WERI-Rb-1 (cell line): ENCODE measurements at places on chromosomes 5 and 9.

- no peak for DNase-seq
Observed at GRCh38 chr5:79806741-79807140, 117.1 kb downstream of the CMYA5 start.

- DNase-seq, result no peak
Observed at GRCh38 chr9:109381011-109381729, 60.3 kb upstream of the EPB41L4B start.

GRCh38 chr5:172175263-172175719, 12.7 kb downstream of the STK10 start:
- DNase-seq, result no peak

DNA sequence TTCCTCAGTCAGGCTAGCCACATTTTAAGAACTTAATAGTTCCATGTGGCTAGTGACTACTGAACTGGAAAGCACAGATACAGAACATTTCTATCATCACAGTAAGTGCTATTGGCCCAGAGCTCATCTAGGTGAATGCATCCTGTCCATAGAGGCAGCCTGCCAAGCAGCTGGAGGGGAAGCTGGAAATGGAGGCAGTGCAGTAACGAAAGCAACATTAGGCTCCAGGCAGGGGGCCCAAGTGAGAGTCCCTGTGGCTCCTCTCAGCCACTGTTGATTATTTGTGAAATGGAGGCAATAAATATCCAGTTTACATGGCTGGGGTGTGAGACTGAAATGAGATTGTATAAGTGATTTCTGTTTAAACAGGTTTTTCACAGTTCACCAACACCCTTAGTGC, 227.2 kb upstream of the KLF9 start:
- no peak for DNase-seq

DNA sequence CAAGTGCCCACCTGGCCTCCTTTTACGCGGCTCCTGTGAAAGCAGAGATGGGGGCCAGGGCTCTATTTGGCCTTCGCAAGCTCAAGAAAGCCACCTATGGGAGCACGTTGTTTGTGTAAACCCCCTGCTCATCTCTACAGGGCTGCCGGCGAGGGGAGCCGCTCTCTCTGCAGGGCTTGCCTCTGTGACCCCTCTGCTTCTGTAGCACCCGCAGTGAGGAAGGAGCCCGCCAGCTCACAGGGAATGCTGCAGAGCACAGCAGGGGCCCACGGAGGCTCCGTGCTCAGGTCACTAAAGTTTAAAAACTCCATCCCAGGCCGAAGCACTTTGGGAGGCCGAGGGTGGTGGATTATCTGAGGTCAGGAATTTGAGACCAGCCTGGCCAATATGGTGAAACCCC, 376.8 kb downstream of the IRX2 start:
- no peak for DNase-seq

GRCh38 chr5:144194144-144194543, 23.5 kb downstream of the KCTD16 start:
- no peak for DNase-seq

DNA sequence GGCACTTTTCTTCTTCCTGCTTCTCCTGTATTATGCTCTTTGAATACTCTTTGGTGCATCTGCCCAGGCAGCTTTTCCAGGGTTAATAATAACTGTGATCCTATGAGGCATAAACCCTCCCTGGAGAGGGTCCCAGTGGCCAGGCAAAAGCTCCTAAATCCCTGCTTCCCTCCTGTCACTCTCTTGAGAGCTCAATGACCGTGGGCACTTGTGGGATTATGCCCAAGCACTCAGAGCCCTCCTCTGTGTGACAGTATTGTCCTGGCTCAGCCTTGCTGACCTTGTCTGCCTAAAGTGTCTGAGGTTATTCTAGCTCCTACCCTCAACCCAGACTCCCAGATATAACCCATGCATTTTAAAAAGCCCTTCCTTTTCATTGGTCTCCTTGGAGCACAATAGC, 51.9 kb downstream of the GALNT10 start:
- peak; percentile 64 for DNase-seq

GRCh38 chr9:89593727-89594427, 10.9 kb upstream of the GADD45G start:
- peak; percentile 78 for DNase-seq

- no peak for DNase-seq
Observed at GRCh38 chr9:75869236-75869635, 21.2 kb upstream of the PCSK5 start.

DNA sequence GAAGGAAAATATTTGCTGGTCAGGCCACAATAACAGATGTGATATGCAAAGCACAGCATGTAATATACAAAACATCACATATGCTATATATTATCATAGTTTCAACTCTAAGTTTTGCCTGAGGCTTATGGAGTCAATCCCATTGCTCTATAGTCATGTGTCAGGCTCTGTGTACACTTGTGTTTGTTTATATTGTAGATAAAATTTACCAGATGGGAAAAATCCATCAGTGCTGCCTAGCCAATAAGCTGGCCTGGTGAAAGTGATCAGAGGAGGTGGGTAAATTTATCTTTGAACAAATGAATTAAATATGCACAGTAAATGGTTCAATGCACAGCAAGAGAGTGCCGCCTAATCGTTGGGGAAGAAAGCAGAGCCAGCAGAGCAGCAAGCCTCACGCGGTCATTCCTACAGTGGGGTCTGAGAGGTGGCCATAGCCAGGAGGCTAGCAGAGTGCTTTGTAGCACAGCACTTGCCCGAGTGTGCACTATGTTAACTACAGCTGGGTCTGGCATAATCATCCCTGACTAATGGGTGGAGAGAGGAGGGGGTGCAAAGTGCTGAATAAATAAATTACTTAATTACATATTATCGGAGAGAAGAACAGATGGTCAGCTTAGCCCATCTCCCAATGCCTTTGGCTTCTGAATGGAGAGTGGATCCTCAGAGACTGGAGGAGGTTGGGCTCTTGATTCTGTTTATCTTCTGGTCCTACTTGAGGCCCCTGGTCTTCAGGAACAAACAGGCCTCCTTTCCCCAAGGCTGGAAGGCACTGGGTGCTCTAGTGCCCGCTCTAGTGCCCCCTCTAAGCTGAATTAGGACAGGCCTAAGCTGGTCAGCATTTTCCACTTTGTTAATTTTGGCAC, 153.5 kb downstream of the MAT2B start:
- DNase-seq, result peak; percentile 73

- DNase-seq, result peak; percentile 43
Observed at GRCh38 chr9:36791222-36791950, 218.7 kb downstream of the MELK start.

DNA sequence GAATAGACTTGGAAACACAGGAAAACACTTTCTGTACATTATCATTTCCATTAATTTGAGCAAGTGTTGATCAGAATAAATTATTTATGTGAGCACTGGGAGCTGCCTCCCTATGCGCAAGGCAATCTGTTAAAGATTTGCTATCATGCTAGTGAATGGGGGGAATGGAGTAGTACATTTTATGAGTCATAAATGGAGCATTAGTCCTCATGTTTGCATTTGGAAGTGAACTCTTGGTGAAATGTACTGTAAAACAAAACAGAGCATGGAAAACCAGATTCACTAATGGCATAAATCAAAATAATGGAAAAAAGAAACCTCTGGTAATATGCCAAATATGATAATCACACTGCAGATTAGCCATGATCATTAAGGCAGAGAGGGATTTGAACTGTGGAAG, 40.5 kb upstream of the TMC1 start:
- no peak for DNase-seq

- DNase-seq, result no peak
Observed at GRCh38 chr5:123157791-123158581, 68.9 kb downstream of the PRDM6 start.

- no peak for DNase-seq
Observed at GRCh38 chr5:5933651-5934050, 444.7 kb downstream of the MED10 start.

GRCh38 chr9:133031496-133031911, 707 bp downstream of the GTF3C5 start:
- no peak for DNase-seq

DNA sequence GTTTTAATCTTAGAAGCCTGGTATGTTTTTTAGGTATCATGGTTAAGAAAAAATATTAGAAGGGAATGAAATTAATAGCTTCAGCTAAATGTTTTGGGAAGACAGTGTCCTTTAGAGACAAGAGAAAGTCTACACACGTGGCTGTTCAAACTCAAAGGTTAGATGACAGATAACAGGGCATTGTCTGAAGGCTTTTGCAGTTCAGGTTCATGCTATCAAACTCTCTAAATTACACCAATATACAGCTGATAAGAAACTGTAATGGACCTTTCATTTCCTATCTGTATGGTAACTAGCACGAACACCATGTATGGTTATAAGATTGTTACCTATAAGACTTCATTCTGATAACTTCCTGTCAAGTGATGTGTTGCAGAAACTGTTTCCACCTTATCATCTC, 240.6 kb upstream of the MEF2C start:
- DNase-seq, result no peak
